HTR-8/SVneo (cell line): ENCODE measurements at places on chromosomes 3 and 15.
A peak's percentile ranks its signal among the peaks of the same experiment; 100 is the strongest.

DNA sequence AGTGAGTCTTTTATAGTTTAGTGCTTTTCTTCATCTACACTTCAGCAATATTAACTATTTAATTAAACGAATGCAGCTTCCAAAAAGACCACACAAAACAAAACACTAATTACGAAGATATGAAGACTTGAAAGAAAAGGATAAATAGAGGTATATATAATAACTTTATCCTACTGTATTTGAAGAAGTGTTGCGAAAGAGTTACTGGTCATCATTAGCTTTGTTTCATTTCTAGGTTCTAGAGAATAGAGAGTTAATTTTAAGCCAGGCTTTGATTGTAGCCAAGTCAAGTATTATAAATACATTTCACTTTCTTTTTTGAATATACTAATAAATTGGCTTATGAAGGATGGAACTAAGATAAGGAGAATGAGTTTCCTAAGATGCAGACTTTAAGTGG lies 416.8 kb upstream of the GBE1 start:
- no peak for DNase-seq

DNA sequence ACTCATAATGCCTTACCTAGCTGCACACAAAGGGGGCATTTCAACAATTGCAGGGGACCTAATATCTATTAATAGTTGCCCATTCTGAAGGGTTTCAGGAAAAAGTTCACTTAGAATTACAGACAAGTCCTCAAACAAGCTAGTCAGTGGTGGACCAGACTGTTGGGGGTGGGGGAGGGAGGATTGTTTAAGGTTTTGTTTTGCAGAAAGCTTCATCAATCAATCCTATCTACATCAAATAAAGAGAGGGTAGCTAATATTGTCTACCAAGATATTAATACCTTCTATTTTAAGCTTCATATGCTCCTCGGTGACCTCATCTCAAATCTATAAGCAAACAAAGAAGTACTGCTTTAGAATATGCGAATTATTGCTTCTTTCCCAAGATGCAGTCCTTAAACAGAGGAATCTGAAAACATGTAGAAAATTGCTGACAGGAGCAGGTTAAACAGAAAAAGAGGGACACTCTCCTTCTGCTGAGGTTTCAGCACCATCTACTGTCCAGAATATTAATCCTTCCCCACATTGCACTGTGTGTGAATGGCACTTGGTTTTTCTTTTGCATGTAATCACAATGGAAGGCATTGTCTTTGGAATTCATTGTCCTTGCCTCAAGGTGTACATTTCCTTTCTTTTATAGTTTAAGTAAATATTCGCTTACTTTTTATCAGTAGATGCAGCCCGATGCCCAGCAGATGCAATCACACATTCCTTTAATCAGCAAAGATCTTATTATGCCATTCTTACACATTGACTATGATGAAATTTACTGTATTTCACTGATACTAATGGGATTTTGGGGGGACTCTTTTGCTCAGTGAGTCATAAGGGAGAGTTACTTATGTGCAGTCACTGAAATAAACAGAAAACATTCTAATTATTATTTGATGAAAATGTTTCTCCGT lies 94.7 kb downstream of the IL5RA start:
- DNase-seq: no peak

GRCh38 chr15:82143390-82144385 lies 97.9 kb upstream of the MEX3B start:
- DNase-seq: no peak

DNA sequence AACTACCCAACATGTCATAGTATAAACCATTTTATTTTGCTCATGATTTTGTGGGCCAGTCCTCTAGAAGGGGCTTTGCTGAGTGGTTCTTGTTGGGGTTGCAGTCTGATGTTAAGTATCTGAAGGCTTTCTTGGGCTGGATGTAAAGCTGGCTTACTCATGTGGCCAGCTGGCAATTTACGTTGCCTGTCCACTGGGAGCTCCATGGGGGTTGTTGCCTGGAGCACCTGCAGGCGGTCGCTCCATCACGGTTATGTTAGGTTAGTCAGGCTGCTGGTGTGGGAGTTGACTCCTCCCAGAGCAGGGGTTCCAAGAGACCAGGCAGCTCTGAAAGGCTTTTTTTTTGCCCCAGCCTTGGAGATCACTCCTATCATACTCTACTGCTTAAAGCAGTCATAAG lies 98.1 kb downstream of the NR1D2 start:
- DNase-seq: no peak

DNA sequence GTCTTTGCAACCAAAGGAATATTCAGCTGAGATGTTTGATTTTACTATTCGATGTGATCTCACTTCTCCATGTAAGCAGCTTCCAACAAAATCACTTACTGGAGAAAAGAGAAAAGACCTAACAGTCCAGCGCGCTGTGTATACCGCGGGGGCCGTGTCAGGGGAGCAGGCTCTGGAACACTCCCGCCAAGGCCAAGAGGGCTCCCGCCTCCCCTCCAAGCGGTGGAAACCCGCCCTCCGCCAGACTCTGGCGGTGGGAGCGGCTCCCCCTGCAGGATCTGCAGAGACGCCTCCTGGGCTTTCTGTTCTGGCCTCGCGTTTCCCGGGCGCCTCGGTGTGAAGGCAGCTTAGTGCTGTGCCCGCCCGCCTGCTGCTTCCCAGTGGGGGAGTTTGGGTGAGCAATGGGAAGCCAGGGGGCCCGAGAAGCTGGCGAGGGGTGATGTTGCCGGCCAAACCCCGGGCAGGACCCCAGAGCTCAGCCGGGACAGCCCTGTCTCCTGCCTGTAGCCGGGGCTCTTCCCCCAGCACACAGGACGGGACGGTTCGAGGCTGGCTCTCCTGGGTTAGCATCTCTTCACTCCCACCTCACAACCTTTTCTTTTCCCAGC lies 36.3 kb downstream of the CHST14 start:
- peak; percentile 84 for DNase-seq

DNA sequence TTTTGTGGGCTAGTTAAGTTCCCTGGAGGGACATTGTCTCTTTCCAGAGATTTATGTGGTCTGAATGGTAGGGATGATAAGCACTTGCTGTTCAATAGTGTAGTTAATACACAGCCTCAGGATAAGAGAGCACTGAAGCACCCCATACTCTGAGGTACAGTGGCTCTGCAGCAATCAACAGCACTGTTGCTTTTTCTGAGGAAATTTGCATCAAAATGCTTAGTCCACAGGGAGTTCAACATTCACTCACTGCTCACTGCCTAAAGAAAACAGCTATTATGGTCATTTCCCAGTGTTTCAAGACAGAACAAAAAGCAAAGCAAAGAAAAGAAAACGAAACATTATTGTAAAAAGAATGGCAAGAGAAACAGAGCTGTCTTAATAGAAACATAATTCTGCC lies 441.9 kb downstream of the PLOD2 start:
- no peak for DNase-seq
